ENCODE measurements at places on chromosomes 5 and 9.

DNA sequence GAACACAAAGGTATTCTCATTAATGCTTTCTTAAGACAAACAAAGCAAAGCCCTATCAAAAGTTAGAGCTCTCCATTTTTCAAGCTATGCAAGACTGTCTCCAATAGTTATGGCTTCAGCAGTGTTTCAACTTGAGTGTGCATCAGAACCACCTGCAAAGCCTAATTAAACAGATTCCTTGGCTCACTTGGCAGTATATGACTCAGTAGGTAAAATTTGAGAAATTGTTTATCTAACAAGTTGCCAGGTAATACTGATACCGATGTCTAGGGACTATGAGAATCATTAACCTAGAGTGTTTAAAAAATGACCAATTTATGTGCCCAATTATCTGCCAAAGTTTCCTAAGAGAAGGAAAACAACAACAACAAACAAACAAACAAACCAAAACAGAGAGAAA lies 60.3 kb upstream of the PARP8 start:
- DNase-seq: no peak

GRCh38 chr5:81961651-81962440 lies 10.0 kb upstream of the ATG10 start:
- DNase-seq: no peak

DNA sequence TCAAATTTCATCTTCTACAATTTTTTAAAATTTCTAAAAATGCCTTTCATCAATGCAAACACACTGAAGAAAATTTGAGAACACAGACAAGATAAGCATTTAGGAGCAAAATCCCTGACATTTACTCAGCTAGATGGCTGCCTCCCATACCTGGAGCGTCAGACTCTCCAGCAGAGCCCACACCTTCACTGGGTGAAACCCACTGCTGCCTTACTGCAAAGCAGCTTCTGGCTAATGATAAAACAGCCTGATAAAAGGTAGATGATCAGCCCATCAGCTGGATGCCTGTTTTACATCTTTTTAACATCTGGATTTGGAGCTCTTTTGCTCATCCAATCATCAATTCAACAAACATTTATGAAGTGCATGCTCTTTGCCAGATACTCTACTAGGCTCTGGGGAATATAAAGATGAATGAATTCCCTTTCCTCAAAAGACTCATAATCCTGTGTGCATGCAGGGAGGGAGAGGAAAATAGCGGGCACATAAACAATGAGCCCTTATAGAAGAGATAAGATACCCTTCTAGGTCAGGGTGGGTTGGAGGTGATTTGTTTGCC lies 271.2 kb downstream of the SAXO1 start:
- no peak for DNase-seq

- no peak for DNase-seq
Measured at GRCh38 chr9:135695036-135695435, 4.2 kb downstream of the SOHLH1 start.

GRCh38 chr9:91896513-91897121 lies 53.4 kb downstream of the ROR2 start:
- no peak for DNase-seq

DNA sequence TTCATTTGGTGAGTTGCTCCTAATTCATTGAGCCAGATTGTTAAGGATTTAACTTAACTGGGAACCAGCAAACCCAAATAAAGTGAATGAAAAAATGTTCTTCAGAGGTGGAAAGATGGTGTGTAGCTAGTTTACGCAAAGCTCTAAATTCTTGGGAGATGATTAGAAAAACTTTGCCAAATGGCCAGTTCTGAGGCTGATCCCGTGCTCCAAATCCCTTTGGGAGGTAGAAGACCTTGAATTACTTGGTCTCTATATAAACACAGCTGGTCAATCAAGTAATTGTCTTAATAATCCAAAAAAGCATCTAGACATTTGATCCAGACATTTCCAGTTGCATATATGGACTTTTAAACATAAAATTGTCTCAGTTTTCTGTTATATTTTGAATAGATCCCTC lies 11.4 kb downstream of the ACTL7B start:
- DNase-seq: no peak

- no peak for DNase-seq
Measured at GRCh38 chr9:83477120-83477519, 61.1 kb downstream of the FRMD3 start.

DNA sequence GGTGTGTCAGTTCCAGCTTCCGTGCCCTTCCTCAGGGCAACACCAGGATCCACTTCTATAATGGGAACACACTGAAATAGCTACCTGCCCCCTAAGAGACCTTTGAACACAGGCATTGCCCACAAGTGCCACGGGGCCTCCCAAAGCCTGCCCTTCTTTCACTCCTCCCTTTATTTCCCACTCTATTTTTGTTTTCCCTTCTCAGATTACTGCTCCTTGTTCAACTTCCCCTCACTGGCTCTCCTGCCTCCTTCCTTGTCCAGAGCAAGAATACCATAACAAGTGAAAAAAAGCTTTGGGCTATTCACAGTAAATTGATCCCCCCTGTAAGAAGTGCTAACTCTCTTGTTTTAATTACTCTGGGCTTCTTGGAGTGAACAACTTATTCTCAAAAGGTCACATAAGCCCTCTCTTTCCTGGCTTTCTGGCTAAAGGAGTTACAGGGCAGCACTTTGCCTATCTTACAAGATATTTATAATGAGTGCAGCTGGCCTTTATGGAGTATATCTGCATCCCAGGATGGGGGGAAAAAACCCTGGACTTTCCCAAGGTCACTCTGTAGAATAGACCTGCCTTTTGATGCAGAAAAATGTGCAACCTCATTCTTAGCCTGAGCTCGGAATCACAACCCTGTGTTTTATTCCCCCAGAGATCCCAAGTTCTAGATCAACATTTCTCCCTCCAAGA lies 11.3 kb downstream of the CTXN3 start:
- no peak for DNase-seq

- DNase-seq: no peak
Measured at GRCh38 chr5:162593881-162594280, 526.3 kb downstream of the GABRG2 start.

- no peak for DNase-seq
Measured at GRCh38 chr5:176818391-176819098, 8.2 kb downstream of the UNC5A start.

- no peak for DNase-seq
Measured at GRCh38 chr9:127848756-127849504, 5.5 kb downstream of the ENG start.

- no peak for DNase-seq
Measured at GRCh38 chr9:4464911-4465513, 25.3 kb upstream of the SLC1A1 start.

GRCh38 chr5:121421646-121422045 lies 430.0 kb upstream of the FTMT start:
- no peak for DNase-seq

DNA sequence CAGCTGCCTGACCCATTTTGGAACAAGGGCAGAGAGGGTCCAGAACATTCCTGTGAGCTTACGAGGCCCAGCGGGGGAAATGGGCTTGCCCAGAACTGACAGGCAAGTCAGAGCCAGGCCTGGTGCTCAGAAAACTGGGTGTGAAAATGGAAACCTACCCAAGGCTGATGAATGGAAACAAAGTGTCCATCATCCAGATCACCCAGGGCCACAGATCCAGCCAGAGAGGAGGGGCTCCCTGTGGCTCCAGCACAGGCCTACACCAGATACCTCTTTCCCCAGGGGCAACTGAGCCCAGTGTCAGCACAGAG lies 3.1 kb downstream of the CLTB start:
- DNase-seq: no peak

GRCh38 chr5:10628601-10629000 lies 64.7 kb downstream of the ANKRD33B start:
- DNase-seq: peak; percentile 41

DNA sequence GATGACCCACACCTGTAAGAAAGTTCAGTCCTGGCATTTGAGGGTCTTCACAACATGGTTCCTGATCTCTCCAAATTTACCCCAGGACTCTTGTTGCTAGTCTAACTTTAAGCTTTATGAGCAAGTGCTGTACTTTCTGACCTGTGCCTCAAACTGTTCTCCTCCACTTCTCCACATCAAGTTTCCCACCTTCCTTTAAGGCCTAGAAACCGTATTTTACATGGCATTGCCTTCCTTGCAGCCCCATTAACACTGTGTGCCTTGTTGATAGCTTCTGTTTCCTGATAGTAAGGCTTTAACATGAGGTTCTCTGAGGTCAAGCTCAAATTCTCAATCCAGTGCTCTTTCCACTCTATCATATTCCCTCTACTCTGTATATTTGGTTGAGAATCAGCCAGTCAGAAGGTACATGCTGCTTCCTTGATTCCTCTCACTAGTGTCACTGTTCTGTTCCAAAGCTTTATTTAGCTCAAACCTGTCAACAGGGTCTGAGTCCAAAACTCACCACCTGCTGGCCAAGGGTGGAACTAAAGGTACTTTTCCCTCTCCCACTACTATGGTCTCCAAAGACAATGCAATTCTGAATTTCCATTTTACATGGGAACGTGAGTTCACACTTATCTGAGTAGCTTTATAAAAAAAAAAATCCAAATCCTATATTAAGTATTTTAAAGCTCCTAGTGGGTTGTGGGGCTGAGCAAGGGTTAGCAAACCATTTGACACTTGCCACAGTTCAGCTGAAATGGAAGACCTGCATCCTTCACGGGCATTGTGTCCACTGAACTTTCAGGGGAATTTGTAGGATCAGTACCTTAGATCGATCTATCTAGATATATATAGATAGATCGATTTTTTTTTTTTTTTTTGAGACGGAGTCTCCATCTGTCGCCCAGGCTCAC lies 21.1 kb downstream of the VCP start:
- no peak for DNase-seq
